ENCODE measurements at places on chromosomes 5 and 9.
A peak's percentile ranks its signal among the peaks of the same experiment; 100 is the strongest.

DNA sequence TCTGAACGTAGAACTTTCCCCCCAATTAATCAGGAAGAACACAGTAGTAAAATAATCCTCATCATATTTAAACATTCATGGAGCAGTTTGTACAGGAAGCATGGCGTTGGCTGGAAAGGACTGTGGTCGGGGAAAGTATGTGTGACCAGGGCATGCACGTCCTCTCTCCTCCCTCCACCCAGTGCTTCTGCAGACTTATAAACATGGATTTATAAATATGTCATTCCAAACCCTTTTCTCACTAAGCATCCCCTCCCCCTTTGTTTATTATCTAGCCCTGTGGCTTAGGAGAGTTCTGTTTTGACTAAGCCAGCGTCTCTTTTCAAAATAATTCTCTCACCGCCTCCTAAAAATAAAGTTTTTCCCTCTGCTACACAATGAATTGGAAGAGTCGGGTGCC lies 70.4 kb upstream of the DAP start:
- DNase-seq: no peak

- no peak for DNase-seq
Measured at GRCh38 chr9:117868594-117868993, 164.4 kb downstream of the TLR4 start.

DNA sequence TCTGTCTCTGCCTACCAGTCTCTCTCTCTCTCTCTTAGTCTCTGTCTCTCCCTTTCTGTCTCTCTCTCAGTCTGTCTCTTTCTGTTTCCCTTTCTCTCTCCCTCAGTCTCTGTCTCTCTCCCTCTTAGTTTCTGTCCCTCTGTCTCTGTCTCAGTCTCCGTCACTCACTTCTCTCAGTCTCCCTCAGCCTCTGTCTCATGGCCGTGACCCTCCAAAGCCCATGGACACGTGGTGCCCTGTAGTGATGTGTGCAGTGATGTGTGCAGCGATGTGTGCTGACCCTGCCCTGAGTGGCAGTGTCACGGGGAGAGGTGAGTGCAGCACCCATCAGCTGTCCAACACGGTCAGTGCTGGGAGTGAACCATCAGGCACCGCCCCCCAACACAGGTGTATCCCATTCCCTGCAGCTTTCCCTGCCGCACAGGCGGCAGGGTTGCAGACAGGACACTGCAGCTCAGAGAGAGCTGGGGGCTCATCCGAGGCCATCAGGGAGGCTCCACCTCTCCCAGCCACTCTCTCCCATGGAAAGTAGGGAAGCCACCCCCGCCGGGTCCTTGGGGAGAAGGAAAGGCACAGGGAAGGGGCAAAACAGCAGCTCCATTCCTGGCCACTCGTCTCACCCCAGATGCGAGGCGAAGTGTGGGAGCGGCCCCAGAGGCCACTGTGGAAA lies 794 bp upstream of the LRRC14B start:
- no peak for DNase-seq

DNA sequence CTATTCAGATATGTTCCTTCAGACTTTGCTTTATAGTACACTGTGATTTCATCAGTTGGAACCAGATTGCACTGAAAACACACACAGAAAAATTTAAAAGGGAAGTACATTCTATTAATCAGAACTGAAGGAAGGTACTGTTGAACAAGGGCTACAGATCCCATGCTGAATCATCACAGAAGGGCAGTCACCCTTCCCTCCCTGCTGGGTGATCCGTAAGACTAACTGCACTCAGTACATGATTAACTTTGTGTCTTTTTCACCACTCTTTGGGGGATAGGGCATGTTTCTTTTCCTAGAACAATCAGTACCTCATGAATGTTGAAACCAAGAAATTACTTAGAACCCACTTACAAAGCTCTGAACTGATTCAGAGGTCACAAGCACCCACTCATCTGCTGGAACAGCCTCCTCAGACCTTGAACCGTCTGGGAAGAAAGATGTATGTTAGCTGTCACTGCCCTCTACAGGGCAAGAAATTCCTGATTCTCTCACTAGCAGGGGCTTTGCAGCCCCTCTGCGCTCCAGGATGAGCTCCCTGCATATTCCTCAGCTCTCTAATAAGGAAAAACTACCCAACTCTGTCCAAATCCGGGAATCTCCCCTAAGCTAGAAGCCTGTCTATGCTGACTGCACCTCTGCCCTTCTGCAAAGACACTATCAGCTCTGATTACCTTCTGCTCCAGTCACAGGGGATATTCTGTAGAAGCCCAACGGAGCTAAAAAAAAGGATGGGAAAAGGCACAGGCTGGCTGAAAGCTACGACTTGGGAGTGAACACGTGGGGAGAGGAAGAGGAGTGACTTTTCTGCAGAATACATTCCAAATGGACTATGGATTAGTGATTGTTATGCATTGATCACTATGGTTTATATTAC lies 51.0 kb downstream of the IARS1 start:
- no peak for DNase-seq

GRCh38 chr5:136055612-136056309 lies 27.0 kb downstream of the TGFBI start:
- DNase-seq: peak; percentile 56

DNA sequence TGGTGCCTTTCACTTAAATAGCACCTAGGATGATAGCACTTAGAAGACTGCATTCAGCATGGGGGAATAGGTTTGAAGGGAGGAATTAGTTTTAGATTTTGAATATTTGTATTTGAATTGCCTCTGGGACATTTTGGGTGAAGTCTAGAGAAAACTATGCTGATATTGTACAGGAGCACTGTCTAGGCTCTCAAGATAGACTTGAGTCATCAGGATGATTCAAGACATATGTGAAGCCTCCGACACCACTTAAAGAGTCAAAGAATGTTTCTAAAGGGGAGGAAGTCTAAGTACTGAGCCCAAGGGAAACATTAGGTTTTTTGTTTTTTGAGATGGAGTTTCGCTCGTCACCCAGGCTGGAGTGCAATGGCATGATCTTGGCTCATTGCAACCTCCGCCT lies 63.9 kb upstream of the CCDC180 start:
- DNase-seq: no peak

DNA sequence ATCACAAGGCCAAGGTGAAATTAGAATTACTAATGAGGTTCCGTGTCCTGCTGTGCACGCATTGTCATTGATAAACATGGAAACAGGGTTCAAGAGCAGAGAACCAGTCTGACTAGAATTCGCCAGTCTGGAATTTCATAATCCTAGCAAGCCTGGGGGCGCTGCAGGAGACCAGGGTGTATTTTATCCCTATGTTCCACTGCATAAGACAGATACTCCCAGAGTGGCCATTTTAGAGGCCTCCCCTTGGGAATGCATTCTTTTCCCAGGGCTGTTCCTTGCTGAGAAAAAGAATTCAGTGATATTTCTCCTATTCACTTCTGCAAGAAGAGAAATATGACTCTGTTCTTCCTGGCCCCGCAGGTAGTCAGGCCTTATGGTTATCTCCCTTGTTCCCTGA lies 1387.7 kb downstream of the MAT2B start:
- DNase-seq: no peak

- DNase-seq: no peak
Measured at GRCh38 chr5:113608113-113608596, 94.7 kb downstream of the YTHDC2 start.

DNA sequence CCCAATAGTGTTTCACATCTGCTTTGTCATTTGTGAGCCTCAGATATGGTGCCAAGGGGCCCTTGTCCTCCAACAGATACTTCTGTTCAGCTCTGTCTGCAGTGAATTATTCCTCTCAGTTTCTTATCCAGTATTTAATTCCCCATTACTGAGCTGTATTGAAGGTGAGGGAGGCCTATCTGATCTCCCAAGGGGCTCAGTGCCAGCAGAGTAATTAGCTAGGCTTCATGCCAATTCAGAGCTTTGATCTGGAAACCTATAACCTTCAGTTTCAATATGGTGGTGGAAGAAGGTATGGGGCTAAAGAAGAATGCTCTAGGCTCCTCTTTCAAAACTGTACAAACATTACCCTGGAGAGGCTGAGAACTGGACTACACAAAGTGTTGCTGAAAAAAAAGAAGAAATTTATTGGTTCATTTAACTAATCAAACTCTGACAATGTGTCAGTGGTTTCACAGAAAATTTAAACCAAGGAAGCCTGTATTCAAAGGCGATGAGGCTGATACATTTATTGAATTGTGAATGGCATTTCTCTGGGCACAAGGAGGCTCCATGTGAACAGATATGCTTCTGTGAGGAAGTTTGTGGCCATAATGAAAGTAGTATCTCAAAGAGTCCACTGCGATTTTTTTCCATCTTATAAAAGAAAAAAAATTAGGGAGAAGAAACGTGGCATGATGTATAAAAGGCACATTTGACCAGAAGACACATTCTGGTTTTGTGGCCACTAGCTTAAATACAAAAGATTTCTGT lies 397.8 kb downstream of the TLE4 start:
- no peak for DNase-seq

DNA sequence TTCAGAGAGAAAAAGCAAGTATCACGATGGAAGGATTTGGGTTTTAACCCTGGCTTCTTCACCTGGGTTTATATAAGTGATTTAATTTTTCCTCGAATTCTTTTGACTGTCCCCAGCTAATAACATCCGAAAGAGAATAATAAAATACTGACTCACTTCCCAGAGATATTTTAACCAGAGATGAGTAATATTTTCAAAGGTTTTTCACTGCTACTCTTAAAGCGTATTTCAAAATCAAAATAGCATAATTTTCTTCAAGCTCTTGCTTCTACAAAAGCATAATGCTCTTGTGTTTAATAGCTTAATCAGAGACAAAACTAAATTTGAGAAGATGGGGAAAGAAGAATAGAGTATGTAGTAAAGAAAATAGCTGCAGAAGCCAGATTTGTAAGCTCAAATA lies 215.2 kb upstream of the PTGER4 start:
- no peak for DNase-seq

DNA sequence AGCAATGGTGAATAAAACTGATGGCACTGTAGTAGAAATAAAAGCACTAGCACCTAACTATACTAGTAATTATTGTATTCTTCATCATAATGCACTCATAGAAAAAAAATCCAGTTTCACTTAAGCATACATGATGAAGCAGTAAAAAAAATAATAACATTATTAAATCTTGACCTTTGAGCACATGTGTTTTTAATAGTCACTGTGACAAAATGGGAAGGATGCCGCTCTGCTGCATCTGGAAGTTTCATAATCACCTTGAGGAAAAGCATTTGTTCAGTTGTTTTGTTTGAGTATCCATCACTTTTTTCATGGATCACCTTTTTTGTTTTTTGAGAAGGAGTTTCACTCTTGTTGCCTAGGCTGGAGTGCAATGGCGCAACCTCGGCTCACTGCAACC lies 13.2 kb downstream of the OR2K2 start:
- no peak for DNase-seq

- no peak for DNase-seq
Measured at GRCh38 chr5:81803812-81804211, 52.9 kb upstream of the SSBP2 start.

GRCh38 chr5:103126557-103126956 lies 6.5 kb downstream of the PPIP5K2 start:
- no peak for DNase-seq

DNA sequence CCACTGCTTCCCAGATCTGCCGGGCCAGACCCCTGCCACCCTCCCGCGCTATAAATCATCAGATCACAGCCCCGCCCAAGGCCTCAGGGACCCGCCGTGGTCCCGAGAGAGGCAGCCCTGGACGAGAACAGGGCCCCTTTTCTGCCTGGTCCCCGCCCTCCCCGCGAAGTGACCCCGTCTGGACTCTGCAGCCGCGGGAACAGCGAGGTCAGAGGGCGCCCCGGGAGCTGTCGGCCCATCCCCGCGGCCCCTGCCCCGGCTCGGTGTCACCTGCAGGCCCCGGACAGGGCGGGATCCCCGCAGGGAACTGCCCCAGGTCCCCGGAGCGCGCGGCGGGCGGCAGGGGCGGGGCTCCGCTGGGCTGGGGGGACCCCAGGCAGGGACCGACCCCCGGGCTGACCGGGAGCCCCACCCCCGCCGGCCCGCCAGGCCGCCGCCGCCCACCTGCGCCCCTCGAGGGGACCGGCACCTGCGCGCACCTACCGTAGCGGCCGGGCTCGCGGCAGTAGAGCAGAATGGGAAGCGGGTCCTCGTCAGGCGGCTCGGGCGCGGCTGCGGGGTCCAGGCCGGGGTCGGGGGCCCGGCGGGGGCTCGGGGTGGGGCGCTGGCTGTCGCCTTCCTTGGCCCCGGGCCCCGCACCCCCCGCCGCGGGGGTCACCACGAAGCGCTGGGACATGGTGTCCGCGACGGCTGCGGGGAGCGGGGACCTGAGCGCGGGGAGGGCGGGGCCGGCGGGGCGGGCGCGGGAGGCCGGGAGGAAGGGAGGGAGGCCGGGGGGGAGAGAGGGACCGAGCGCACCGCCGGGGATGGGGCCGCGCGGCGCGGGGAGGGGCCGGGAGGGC lies 43.5 kb upstream of the SLC12A7 start:
- no peak for DNase-seq

DNA sequence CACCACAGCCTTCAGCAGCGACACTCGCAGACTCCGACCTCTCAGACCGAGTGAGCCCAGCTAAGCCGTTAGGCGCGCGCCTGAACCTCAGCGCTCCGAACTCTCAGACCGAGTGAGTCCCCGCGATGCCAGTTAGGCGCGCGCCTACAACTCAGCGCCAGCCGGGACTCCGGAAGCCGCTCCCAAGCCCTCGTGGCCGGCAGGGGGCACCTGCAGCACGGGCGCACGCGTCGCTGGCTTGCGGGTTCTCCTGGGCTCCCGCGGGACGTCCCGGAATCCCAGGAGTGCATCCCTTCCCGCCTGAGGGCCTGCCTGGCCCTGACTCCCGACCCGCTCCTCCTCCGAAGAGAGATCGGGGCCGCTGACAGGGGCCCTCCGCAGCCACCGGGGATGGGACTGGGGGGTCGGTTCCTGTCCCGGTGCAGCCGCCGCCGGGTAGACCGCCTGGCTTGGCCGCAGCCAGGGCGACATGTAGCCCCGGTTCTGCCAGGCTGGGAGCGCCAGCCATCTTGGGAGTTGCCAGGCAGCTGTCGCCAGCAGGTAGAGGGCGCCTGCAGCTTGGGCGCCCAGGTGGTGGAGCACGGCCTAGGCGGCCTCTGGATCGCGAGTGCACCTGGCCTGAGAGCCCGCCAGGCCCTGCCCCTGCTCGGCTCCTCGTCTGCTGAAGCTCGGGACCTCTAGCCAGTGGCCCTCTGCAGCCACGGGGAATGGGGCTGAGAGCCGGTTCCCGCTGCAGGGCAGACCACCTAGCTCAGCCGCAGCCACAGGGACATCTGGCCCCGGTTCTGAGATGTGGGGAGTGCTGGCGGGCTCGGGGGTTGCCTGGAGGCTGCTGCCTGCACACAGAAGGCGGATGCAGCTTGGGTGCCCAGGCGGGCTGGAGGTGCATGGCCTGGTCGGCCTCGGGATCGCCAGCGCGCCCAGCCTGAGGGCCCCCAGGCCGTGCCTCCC lies at the start of gene ANKRD18A:
Gene ANKRD18A (minus strand): TSS at position 114 of the 951 bp plus-strand sequence. CDS start 311 bp downstream, outside the sequence.
- no peak for DNase-seq

- DNase-seq: no peak
Measured at GRCh38 chr5:40569546-40570270, 110.0 kb upstream of the PTGER4 start.

All from coronary artery (tissue), 2 donors.